ENCODE measurements at places on chromosomes 1 and 21. TPM values are rescaled to one million over a fixed set of nuclear protein-coding genes. Genes with fewer than 3 reads are reported as not detected.
A peak's percentile ranks its signal among the peaks of the same experiment; 100 is the strongest.

The ESPN gene
- 1.7 TPM for total RNA-seq

The CCDC24 gene
- 3.2 TPM for total RNA-seq

The CELA2A gene
- total RNA-seq, result not detected

The CAMK1G gene
- not detected for total RNA-seq

The DNAH14 gene
- total RNA-seq, result not detected

The LRRC7 gene
- not detected for total RNA-seq

The AMPD2 gene
- total RNA-seq, result 114 TPM

The FBXO2 gene
- total RNA-seq, result 6.2 TPM

The OR10J1 gene
- total RNA-seq, result not detected

DNA sequence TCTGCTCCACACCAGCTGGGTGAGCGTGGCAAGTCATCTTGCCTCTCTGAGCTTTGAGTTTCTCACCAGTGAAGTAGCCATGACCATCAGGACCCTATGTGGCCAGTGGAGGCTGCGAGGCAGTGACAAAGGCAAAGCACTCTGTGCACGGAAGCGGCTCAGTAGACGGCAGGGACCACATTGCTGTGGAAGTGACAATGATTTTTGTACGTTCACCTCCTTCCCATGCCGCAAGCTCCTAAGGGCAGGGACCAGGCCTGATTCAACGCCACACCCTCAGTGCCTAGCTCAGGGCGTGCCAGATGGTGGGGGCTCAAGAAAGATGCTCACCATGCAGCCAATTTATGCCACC lies 210.5 kb downstream of the MATN1 start:
- no peak overlapping the region for H3K4me3 ChIP-seq
- H3K36me3 ChIP-seq, result no peaks in the 10 kb centered on the region
- peaks cover 1% of the 10 kb centered on the region for H3K27me3 ChIP-seq
- no peak for DNase-seq
- H3K27ac ChIP-seq, result no peak overlapping the region

GRCh38 chr1:167618366-167618765 lies 11.7 kb upstream of the RCSD1 start:
- peak overlapping the region; percentile 94 for H3K27ac ChIP-seq
- DNase-seq, result no peak
- peak overlapping the region; percentile 83 for H3K4me3 ChIP-seq

DNA sequence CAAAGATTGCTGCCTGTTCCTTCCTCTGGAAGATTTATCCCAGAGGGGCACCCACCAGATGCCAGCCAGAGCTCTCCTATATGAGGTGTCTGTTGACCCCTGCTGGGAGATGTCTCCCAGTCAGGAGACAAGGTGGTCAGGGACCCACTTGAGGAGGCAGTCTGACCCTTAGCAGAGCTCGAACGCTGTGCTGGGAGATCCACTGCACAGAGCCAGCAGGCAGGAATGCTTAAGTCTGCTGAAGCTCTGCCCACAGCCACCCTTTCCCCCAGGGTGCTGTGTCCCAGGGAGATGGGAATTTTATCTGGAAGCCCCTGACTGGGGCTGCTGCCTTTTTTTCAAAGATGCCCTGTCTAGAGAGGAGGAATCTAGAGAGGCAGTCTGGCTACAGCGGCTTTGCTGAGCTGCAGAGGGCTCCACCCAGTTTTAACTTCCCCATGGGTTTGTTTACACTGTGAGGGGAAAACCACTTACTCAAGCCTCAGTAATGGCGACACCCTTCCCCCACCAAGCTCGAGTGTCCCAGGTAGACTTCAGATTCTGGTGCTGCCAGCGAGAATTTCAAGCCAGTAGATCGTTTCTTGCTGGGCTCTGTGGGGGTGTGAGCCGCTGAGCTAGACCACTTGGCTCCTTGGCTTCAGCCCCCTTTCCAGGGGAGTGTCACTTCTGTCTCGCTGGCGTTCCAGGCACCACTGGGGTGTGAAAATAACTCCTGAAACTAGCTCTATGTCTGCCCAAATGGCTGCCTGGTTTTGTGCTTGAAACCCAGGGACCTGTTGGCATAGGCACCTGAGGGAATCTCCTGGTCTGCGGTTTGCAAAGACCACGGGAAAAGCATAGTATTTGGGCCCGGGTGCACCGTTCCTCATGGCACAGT lies 51.1 kb upstream of the PDC start:
- no peaks in the 10 kb centered on the region for H3K4me1 ChIP-seq
- H3K36me3 ChIP-seq, result no peaks in the 10 kb centered on the region
- no peak overlapping the region for H3K4me3 ChIP-seq
- H3K27me3 ChIP-seq, result no peaks in the 10 kb centered on the region
- no peak for DNase-seq

DNA sequence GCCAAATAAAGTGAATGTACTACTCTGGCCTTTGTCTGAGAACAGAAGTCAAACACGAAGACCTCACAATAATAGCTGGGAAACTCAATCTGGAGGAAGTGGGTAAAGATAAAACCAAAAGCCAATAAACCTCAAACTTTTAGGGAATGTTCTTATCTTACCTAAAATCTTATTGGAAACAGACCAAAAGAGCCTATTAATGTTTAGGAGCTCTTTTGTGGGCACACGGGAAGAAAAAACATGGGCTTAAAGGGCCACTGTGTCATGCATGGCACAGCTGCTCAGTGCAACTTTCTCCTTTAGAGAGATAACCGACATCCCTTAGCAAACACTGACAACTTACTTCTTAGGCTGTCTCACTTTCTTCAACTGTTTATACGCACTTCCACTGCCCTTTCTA lies 16.1 kb downstream of the EIF2B3 start:
- H3K36me3 ChIP-seq, result peaks cover 24% of the 10 kb centered on the region
- peaks cover 11% of the 10 kb centered on the region for H3K4me1 ChIP-seq
- no peak overlapping the region for H3K27ac ChIP-seq
- H3K4me3 ChIP-seq, result no peak overlapping the region
- DNase-seq, result no peak

- DNase-seq, result no peak
- no peaks in the 10 kb centered on the region for H3K27me3 ChIP-seq
- no peak overlapping the region for H3K4me3 ChIP-seq
- no peaks in the 10 kb centered on the region for H3K4me1 ChIP-seq
These were observed 276.9 kb upstream of the ZRANB2 start for GRCh38 chr1:71357708-71358107.

DNA sequence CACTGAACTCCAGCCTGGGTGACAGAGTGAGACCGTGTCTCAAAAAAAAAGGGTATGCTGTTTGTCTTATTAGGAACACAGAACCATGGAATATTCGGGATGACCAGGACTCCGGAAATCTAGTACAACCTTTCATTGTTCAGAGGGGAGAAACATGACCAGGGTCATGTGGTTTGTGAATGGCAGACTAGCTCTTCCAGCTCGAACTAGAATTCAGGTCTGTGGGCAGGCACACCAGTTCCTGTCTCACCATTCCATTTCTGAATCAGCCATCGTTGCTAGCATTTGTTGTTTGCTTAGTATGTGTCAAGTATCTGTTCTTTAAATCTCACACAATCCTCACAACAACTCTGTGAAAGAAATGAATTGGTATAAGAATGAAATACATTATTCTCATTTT lies 50.9 kb downstream of the MDM4 start:
- H3K27ac ChIP-seq, result no peak overlapping the region
- H3K4me3 ChIP-seq, result no peak overlapping the region
- DNase-seq, result no peak

DNA sequence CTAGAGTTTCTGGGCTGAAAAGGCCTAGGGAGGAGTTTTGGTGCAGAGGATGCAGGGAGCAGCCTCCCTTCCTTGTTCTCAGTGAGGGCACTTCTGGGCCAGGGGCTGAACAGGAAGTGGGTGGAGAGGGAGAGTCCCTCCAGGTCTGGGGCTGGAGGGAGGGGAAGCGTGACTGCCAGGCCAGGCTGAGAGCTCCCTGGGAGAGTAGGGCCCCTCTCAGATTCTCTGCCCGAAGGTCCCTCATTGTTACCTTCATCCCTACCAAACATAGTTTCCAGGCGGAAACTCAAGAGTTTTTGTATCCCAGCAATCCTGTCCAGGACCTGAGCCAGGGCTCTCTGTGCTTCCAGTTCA lies 36.8 kb downstream of the CITED4 start:
- DNase-seq, result no peak
- no peaks in the 10 kb centered on the region for H3K36me3 ChIP-seq
- peaks cover 2% of the 10 kb centered on the region for H3K27me3 ChIP-seq
- H3K27ac ChIP-seq, result peak overlapping the region; percentile 35
- peaks cover 21% of the 10 kb centered on the region for H3K4me1 ChIP-seq
- peak overlapping the region; percentile 36 for H3K4me3 ChIP-seq

- no peak overlapping the region for H3K4me3 ChIP-seq
- peaks cover 2% of the 10 kb centered on the region for H3K36me3 ChIP-seq
- H3K4me1 ChIP-seq, result peaks cover 13% of the 10 kb centered on the region
- H3K27me3 ChIP-seq, result no peaks in the 10 kb centered on the region
- H3K27ac ChIP-seq, result no peak overlapping the region
These were observed 90.5 kb upstream of the TLR5 start for GRCh38 chr1:223233410-223234169.

GRCh38 chr1:222861062-222861461 lies 46.2 kb downstream of the DISP1 start:
- no peak for DNase-seq
- H3K27ac ChIP-seq, result no peak overlapping the region
- no peaks in the 10 kb centered on the region for H3K27me3 ChIP-seq

DNA sequence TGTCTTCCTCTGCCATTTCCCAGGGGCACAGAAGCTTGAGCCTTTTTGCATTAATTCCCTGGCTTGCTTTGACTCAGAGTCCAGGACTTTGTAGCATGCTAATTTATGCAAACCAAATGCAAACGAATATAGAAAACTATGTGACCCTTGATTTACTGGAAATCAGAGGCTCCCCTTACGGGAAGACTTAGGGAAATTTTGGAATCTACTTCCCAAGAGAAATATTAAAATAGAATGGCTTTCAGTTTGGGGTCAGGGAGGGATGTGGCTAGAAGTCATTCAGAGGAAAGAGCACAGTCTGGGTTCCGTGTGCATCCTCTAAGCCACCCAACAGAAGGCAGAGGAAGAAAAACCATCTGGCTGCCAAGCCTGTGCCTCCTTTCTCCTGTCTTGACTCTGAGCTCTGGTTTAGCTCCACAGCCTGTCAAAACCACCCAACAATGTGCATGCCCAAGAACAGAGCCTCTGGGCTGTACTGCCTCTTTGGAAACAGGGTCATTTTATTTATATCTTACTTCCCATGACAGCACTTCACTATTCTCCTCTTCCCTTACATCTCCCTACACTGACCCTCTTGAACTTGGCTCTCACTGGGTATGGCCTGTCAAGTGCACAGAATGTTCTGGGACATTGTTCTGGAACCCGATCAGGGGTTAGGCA lies 30.1 kb downstream of the ATF3 start:
- no peak overlapping the region for H3K4me3 ChIP-seq
- H3K27ac ChIP-seq, result no peak overlapping the region
- H3K36me3 ChIP-seq, result peaks cover 8% of the 10 kb centered on the region
- peaks cover 19% of the 10 kb centered on the region for H3K27me3 ChIP-seq
- H3K4me1 ChIP-seq, result peaks cover 31% of the 10 kb centered on the region

GRCh38 chr1:97920276-97920831 lies 480 bp downstream of the DPYD start:
- peaks cover 31% of the 10 kb centered on the region for H3K4me1 ChIP-seq
- peak overlapping the region; percentile 97 for H3K27ac ChIP-seq
- H3K4me3 ChIP-seq, result peak overlapping the region; percentile 93
- H3K27me3 ChIP-seq, result no peaks in the 10 kb centered on the region
- H3K36me3 ChIP-seq, result peaks cover 10% of the 10 kb centered on the region

DNA sequence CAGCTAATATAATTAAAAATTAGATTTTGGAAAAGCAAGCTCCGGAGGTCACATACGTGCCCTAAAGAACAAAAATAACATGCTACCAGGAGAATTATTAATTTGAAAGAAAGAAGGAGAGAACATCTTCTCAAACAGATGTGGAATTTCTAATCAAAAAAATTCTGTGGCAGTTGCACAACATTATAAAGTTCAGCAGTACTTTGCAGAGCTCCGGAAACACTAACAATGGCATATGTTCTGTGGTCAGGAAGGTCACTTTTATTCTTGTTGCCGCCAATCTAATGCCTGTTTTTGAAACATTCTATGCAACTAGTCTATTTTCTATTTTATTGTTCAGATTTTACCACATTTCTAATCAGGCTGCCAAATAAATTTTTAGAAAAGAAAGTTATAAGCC lies 186.8 kb downstream of the SMYD3 start:
- H3K4me3 ChIP-seq, result no peak overlapping the region
- H3K27me3 ChIP-seq, result no peaks in the 10 kb centered on the region
- no peaks in the 10 kb centered on the region for H3K4me1 ChIP-seq
- DNase-seq, result no peak
- peaks cover 5% of the 10 kb centered on the region for H3K36me3 ChIP-seq
